HCT116 (cell line): ENCODE measurements at places on chromosomes 1 and 21.

DNA sequence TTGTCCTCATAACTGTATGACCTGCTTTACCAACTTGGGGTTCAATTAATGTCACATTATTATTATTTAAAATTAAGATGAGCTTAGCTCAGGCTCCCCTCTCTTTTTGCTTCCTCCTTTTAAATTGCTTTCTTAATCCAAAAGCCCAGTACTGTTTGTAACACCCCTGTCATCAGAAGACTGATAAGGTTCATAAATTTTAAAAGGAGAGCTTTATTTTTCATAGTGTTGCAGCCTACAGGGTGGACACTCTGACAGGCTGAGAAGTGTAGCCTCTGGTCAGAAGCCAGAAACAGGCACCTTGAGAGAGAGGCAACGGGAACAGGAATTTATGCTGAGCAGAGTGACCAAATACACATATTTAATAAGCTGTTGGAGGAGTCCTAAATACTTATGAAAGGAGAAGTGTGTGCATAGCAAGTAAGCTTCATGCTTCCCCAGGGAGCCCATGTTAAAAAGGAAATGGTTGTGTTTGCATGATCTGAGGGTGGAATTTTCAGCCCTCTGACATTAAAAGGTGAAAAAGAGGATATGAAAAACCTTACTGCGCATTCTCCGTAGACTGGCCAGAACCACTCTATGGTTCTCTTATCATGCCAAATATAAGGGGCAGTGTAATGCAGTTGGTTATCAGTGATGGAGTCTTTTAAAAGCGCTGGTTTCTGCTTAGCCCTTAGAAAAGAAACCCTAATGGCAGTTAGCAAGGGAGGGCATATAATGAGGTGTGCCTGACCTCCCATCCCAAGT, 30.5 kb upstream of the FGGY start:
- no peak for DNase-seq

GRCh38 chr1:219574484-219575087, 38.3 kb downstream of the ZC3H11B start:
- no peak for DNase-seq

- no peak for DNase-seq
Measured at GRCh38 chr1:38563942-38564735, 295.4 kb downstream of the RRAGC start.

- no peak for DNase-seq
Measured at GRCh38 chr21:41497008-41497407, 10.9 kb downstream of the TMPRSS2 start.

GRCh38 chr1:158830904-158831507, at the start of gene MNDA:
MNDA (plus strand) TSS chr1:158831351; CDS start chr1:158842154, 10,803 bp downstream.
- DNase-seq, result no peak

DNA sequence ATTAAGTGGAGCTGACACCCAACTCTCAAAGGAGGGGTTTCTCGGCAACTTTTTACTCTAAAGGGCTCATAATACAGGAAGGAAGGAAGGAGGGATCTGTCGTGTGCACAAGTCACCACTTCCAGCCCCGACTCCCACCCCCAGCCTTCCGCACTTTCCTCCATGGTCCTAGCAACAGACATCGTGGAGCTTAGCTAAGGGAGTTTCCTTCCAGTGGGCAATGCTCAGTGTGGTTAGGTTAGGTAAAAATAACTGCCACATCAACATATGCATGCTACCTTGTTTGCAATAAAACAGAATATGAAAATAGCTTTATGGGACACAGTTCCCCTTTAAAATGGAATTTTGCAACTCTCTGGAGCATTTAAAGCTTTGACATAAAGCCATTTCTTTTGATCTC, 35.2 kb downstream of the KANK4 start:
- DNase-seq, result no peak

DNA sequence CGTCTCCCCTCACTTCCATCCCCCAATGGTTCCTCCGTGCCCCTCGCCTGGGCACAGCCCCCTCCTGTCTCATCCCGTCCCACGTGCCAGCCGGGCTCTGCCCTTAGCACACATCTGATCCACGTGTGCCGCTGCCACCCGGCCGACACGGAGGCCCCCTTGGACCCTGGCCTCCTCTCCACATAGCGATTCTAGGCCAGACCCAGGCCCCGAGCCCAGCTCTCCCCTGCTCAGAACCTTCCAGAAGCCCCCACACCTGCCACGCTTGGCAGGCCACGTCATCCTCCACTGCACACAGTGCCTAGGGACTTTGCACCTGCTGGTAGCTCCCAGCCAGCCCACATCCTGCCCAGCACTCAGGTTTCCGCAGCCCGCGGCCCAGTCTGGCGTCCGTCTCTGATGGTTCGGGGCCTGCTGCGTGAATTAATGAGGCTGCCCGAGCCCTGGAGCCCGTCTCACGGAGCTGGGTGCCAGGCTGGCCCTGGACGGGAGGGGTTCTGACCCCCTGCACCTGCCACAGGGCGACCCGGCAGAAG, 20.1 kb downstream of the PLCH2 start:
- DNase-seq, result no peak

DNA sequence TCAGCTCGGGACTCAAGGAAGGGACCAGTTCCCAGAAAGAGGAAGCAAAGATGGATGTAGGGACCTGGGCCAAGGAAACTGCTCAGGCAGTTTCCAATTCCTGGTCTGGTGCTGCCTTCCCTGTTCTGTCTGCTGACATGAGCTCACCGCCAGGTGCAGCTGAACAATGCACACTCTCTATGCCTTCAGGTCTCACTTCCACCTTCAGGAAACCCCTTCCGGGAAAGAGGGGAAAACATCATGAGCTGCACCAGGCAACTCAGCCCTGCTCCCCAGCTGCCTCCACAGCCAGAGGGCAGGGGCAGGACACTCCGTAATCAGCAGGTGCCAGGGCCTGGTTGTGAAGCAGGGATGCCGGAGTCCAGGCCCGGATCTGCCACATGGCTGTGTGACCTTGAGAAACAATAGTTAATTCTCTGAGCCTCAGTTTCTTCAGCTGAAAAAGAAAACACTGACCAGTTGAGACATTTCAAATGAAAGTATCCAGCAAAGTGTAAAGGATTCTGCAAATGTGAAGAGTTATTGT, 27.8 kb downstream of the SMIM12 start:
- DNase-seq, result no peak

DNA sequence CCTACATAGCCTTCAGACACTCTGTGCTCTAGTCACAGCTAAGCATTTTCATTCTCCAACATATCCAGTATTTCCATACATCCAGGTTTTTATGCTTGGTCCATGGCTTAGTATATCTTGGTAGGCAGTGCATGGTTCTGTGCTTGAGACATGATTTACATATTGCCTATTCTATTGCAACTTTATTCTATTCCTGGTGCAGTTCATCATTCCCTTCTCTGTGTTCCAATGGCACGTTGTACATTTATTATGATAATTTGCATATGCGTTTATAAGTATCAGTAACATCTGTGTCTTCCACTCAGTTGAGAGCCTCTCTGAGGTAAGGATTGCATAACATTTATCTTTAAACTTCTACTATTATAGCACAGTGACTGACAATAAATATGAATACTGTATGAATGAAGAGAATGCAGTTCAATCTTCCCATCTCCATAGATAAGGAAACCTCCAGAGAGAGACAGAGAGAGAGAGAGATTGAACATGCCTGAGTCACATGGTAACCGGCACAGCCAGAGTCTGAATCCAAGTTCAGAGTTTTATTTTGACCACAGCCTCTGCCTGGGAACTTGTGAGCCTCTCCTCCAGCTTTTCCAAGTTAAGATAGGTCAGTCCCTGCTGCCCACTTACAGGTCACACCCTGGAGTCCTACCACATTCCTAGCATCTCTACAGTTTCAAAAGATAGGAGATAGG, 41.5 kb downstream of the PLPPR5 start:
- DNase-seq, result no peak

DNA sequence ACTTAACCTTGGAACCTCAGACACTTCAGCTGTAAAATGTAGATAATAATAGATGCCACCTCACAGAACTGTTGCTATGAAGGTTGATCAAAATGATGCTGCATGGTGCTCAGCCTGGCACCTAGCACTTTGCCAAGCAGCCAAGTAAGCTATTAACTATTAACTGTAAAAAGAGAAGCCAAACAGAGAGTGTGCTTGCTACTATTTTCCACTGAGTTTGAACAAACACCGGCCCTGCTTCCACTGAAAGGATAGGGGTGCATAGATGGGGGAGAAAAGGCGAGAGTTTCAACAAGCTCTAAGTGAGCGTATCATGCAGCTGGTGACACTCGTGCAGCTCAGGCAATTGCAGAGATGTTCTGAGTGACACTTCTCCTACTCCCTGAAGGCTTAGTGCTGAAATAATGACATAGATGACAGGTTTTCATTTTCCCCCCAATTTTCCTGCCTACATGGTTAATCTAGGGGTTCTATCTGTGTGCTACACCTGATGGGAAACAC, 78.2 kb downstream of the GPR88 start:
- no peak for DNase-seq

DNA sequence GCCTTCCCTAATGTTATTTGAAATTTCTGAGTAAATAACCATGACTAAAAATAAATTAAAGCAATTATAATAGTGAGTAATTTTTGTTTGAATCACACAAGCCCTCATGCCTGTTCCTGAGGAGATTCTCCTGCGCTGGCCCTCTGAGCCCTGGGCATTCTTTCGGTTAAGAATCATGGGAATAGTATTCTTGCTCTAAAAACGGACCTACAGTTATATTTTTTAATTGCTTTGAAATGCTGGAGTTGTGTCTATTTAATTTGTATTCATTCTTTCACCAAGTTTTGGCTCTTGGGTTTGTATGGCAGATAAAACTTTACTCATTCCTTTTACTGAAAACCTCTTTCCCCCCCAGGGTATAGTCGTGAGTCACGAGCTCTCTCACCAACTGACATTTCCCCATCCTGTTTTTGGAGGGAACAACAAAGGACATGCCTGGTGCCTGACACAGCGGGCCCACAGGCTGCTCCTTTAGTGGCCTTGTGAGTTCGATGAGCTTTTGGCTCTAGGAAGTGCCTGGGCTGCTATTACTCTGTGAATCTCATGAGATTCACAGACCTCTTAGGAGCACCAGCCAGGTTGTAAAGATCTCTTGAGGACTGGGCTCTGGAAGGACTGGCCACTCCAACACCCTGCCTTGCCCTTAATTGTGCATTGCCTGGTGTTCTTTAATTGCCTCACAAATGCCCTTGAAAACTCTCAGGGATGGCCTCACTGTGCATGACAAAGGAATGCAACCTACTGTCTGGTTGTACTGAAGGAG, 58.6 kb downstream of the DDR2 start:
- DNase-seq, result peak; percentile 73

GRCh38 chr1:54137534-54138061, 15.2 kb downstream of the CDCP2 start:
- no peak for DNase-seq

DNA sequence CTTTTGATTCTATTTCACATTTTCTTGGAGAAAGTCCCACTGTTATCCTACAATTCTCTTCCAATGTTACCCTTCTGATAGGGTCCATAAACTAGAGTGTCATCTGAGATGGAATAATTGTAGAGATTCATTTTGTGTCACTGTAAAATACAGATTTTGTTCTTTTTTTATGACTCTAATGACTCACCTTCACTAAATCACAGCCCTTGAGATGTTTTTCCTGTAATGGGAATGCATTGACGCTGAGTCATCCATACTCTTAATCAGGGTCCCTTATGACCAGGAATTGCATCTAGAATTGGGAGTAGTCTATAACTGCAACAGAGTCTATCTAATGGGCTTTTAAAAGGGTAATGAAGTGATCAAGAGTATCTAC, 315.5 kb downstream of the TGFB2 start:
- DNase-seq, result peak; percentile 81

DNA sequence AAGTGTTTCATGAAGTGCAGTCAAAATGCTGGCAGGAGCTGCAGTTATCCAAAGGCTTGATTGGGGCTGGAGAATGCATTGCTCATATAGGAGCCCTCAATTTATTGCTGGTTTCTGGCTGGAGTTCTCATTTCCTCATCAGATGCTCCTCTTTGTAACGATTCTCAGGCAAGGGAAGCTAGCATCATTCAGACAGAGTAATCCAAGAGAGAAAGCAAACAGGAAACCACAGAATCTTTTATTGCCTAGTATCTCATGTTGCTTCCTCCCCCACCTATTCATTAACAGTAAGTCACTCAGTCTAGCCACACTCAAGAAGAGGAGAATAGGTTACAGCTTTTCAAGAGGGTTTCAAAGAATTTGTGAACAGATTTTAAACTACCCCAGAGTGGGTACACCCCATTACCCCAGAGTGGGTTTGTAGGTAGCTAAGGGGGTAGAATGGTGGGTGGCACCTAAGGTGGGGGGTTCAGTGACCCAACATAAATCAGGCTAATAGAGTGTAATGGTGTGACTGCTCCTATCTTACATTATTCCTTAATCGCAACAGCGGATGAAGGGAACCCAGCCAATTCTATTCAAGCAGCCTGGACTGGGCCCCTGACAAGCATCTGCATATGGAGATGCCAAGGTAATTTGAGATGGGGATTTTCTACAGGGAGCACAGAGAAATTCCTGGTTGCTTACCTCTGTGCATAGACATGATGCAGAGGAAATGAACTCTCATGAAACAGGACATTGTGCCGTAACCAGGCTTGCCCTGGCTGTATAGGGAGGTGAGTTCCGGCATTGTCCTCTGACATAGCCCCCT, 67.1 kb downstream of the KCNJ15 start:
- DNase-seq, result no peak

DNA sequence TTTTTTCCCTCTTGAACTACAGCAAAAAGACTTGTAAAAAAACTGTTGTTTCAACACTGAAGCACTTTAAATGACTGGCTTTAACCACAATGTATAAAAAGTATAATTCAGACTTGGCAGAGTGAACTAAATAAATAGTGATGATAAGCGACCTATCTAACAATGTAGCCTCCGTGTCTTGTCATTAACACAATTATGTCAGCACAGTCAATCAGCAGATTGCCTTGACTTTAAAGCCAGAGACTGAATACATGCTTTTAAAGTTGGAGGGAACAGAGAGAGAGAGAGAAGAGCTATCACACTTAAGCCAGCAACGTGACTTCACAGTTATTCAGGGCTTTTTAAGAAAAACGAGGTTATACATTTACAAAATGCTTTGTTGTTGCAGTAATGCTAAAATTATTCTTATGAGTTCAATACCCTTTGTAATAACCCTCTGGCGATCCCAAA, 378.1 kb downstream of the LMO4 start:
- DNase-seq, result no peak
